ENCODE measurements at places on chromosomes 12 and 14.

DNA sequence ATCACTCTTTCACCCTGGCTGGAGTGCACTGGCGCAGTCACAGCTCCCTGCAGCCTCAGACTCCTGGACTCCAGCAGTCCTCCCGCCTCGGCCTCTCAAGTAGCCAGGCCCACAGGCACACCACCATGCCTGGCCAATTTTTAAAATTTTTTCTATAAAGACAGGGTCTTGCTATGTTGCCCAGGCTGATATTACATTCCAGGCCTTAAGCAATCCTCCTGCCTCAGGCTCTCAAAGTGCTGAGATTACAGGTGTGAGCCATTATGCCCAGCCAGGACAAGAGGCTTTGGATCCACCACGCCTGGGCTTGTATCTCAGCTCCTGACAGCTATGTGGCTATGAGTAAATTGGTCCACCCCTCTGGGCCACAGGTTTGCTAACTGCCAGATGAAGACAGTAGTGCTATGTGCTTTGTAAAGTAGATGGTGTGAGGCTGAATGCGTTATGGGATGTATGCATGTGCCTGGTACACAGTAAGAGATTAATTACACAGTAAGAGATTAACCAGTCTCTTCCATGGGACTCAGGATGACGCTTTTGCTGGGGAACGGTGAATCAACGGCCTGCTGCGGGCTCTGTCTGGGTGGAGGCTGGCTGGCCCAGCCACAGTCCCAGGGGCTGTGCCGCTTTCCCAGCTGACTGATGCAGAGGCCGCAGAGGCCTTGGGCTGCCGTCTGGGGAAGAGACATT, 53.3 kb upstream of the NCOR2 start:
- no peak for DNase-seq

- no peak for DNase-seq
Observed at GRCh38 chr12:52383331-52383730, 2.1 kb downstream of the KRT84 start.

- DNase-seq = no peak
Observed at GRCh38 chr14:45610318-45610717, 357.3 kb upstream of the MIS18BP1 start.

DNA sequence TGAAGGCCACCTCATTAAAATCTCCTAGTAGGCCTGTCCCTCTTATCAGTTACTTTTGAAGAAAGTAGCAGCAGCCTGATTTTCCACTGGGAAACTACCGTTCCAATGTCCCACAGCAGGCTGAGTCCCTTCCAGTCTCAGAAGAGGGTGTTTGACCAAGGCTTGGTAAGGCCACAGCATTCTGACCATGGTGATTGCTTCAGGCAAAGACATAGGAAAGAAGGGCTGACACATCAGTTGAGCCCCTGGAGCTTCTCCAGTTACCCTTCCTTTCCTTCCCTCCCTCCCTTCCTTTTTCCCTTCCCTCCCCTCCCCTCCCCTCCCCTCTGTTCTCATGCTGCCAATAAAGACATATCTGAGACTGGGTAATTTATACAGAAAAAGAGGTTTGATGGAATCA, 234.3 kb upstream of the NOS1 start:
- DNase-seq = no peak

DNA sequence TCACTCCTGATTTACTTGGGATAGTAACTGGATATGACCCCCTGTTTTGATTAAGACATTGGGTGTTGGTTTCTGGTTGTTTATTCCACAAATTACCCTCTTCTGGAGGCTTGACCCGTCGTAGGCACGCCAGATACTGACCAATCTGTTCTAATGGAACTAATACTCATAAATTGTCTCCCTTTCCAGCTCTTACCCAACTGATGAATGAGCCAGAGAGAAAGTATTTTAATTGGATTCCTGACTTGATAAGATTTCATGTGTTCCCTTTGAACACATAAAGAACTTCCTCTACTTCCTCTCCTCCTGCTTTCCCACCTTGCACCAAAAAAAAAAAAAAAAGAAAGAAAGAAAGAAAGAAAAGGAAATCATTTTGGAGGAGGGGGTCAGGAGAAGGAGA, 340.9 kb downstream of the PCNX1 start:
- DNase-seq = no peak

DNA sequence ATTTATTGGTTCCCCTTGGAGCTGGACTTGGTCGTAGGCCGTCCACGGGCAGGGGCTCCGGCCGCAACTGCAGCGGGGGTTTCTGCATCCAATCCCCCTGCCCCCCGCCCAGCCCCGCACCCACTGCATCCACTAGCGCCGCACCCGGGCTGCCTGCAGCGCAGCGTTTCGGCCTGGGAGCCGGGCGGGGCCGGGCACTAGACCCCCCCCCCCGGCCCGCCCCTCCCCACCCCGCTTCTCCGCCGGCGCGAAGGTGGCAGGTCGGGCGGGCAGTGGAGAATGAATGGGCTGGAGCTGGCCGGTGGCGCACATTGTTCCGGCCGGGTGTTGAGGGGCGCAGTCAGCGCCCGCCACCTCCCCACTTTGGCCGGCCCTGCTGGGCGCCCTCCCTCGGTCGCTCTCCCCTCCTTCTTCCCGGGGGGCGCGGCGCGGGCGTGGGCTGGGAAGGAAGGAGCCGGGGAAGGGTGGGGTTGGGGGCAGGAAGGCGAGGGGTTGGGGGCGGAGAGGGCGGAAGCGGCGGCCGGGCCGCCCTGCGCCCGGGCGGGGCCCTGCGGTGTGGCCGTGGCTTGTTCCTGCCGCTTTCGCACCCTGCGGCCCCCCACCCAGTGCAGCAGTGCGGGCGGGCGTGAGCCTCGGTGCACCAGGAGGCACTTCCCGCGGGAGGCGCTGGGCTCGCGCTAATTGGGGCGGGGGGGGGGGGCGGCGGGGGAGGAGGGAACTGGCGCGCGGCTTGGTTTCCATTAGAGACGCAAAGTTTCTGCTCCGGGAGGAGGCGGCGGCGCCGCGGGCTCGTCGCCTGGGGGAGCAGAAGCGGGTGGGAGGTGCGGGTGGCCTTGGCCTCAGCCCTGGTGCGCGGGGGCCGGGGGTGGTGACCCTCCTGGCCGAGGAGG, 841 bp downstream of the CALM1 start:
- DNase-seq = peak; percentile 36

GRCh38 chr12:80087486-80088213, 11.7 kb upstream of the OTOGL start:
- no peak for DNase-seq

GRCh38 chr12:57803319-57803893, 15.1 kb downstream of the AVIL start:
- no peak for DNase-seq

- no peak for DNase-seq
Observed at GRCh38 chr12:11555743-11556625, 93.5 kb upstream of the ETV6 start.

DNA sequence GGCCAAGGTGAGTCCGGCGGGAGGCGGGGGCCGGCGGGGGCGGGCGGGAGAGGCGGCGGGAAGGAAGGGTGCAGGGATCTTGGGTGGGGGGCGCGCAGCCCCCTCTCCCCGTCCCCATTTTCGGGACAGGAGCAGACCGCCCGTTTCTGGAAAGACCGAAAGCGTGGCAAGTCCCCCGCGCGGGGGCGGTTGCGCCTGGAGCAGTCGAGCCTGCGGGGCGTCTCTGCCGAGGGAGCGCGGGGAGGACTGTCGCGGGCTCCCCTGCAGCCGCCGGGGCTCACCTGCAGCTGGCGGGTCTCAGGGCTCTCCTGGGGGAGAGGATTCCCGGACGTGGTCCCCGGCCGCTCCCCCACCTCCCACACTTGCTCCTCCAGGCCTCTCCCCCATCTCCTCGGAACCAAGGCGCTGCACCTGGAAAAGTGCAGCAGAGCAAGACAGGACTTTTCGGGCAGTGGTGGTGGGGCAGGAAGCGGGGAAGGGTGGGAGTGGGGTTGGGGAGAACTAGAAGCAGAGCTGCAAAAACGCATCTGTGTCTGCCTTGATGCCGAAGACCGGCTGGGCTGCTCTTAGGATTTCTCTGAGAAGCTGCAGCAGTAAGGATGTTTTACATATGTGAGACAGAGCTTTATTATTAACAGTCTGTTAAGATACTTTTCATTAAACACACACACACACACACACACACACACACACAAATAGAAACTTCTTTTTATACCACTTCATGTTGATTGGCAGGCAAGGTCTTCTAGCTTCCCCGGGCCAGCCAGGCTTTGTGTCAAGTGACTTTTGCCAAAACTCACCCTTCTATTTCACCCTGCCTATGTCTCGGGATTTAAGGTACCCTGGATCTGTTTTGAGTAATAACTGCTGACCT, 677 bp downstream of the C12orf75 start:
- no peak for DNase-seq

- no peak for DNase-seq
Observed at GRCh38 chr12:132071040-132071810, 72.9 kb downstream of the DDX51 start.

- no peak for DNase-seq
Observed at GRCh38 chr12:30243426-30243825, 452.2 kb downstream of the IPO8 start.

GRCh38 chr14:98154254-98154653, 1117.7 kb downstream of the BCL11B start:
- DNase-seq = no peak

GRCh38 chr14:63770187-63770807, 42.4 kb upstream of the SGPP1 start:
- peak; percentile 19 for DNase-seq

DNA sequence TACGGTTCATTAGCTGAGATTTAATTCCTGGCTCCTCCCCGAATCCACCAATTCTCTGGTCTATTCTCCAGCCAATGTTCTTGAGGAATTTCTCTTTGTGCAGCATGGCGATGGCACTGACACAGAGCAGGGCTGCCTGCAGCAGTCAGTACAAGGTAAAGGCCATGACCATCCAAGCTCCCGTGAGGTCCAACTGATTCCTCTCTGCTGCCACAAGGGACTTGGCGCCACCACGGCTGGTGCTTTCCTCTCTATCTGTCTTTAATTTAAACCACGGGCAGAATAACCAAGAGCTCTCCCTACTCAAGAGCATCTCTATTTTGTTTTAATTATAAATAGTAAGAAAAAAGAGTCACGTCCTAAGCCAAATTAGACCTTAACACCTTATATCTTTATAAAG, 12.1 kb downstream of the TMEM116 start:
- no peak for DNase-seq

GRCh38 chr14:20215196-20215595, 8.3 kb upstream of the OR11H6 start:
- no peak for DNase-seq

- DNase-seq = no peak
Observed at GRCh38 chr14:62189698-62190097, 427.5 kb downstream of the SNAPC1 start.

DNA sequence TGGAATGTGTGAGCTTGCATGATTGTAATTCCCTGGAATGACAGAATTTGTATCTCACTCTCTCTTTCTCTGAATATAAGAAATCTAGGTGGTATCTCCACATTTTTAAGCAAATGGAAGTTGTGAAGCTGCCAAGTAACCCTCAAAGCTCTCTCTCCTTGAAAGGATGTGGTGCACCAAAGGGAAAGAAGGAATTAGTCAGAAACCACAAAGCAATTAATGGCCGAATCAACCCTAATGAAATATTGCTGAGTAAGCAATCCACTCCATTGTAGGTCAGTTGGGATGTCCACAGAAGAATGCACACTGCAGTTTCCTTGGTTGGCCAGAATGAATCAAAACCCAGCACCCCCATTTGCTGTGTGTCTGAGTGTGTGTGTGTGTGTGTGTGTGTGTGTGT, 153.5 kb downstream of the KCNA5 start:
- no peak for DNase-seq

- no peak for DNase-seq
Observed at GRCh38 chr14:100891051-100891450, 12.5 kb downstream of the RTL1 start.

DNA sequence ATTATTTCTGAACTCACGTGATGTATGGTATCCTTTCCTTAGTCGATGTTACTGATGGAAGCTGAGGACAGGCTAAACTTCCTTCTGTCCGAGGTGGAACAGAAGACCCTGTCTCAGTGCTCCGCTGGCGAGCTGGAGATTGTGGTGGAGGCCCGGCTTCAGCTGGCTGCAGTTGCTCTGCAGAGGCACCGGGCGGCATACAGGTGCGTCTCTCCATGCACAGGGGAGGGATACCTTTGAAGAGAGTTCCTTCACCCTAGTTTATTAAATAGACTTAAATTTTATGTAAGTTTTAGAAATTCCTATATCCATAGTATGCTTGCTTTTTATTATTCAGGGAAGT, 186.7 kb upstream of the NEDD1 start:
- no peak for DNase-seq

DNA sequence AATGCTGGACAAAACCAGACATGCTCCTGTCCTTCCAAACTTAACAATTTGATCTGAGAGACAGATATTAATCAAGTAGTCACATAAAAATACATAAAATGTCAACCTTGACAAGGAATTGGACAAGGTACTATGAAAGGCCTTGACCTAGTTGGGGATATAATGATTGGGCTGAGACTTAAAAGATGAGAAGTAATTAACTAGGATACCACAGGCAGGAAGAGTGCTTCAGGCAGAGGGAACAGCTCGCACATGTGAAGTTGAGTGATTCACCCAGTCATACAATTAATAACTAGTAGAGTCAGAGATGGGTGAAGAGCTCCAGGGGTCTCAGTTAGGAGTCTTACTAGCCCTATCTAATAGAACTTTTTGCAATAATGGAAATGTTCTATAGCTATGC, 259.5 kb downstream of the MSRB3 start:
- no peak for DNase-seq

DNA sequence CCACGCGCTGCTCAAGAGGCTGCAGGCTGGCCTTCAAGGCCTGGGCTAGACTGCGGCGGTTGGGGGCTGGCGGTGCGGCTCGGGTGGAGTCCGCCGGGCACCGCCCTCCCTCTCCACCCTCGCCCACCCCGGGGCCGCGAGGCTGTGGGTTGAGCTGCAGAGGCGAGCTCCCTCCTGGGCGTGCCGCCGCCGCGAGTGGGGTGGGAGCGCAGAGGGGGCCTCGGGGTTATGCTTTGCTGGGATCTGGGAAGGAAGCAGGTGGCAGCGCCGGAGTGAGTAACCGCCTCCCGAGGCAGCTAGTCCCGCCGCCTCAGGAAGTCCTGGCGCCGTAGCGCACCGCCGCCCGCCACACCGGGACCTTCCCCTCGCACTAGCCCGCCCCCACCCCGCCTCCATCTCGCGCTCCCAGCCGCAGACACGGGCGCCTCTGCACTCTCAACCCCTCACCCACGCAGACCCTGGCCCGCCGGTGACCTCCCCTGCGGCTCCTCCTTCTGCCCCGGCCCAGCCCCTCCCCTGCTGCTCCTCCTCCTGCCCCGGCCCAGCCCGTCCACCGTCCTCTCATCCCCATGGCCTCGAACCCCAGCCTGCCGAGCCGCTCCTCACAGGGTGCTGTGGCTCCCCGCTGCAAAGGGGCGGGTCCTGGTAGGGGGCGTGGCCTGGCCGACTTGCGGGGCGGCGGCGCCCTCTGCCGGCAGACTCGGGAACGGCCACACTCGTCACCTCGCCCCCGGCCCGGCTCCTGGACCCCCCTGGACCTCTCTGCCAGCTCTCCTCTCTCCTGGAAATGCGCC, 16.6 kb downstream of the TAMALIN start:
- DNase-seq = peak; percentile 84

DNA sequence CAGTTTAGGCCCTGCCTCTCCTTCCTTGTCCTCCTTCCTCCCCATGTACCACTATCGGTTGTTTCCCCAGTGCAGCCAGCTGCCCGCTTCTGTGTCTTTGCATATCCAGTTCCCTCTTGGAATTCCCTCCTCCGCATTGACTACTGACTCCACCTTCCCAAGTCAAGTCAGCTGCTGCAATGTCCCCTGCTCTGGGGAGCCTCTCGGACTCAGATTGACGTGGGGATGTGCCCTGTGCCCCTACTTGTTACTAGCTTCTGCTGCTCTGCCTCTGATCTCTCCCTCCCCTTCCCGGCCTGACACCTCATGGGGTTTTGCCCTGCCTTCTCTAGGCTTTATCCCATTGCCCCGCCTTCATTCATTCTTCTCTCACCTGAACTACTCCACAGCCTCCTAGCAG, 2.1 kb upstream of the CD9 start:
- DNase-seq = no peak

Measured in stimulated activated CD8-positive, alpha-beta memory T cell treated with anti-CD3 and anti-CD28 coated beads, Interleukin-7, amount 100 ng/mL, for 1 hour (primary cell).